ENCODE measurements at places on chromosomes 3 and 15.

- DNase-seq: no peak
These were observed 18.2 kb downstream of the KLHL6 start for GRCh38 chr3:183537295-183537730.

DNA sequence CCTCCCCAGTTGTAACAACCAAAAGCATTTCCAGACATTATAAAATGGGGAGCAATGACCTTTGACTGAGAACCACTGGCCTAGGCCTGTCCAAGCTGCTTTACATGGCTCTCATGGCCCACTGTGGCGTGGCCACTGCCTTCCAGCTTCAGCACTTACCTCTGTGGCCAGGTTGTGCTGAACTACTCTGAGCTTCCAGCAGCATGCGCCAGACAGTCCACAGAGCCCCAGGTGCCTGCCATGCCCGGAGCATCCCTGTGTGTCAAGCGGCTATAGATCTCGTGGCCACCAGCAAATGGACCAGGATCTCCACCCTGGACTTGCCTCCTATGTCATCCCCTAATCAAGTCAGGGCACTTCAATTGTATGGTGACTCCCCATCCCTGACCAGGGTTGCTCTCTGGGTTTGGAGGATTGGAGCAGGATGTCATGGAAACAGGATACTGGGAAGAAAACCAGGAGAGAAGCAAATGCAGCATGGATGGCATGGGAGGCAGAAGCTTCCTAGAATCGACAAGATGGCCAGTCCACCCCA lies 199.7 kb downstream of the UACA start:
- no peak for DNase-seq

GRCh38 chr3:146403792-146404191 lies 65.6 kb downstream of the PLSCR2 start:
- no peak for DNase-seq

GRCh38 chr3:122572940-122573412 lies 4.5 kb upstream of the PARP15 start:
- DNase-seq: no peak

- no peak for DNase-seq
These were observed 203.5 kb upstream of the TBC1D5 start for GRCh38 chr3:17945799-17946399.

DNA sequence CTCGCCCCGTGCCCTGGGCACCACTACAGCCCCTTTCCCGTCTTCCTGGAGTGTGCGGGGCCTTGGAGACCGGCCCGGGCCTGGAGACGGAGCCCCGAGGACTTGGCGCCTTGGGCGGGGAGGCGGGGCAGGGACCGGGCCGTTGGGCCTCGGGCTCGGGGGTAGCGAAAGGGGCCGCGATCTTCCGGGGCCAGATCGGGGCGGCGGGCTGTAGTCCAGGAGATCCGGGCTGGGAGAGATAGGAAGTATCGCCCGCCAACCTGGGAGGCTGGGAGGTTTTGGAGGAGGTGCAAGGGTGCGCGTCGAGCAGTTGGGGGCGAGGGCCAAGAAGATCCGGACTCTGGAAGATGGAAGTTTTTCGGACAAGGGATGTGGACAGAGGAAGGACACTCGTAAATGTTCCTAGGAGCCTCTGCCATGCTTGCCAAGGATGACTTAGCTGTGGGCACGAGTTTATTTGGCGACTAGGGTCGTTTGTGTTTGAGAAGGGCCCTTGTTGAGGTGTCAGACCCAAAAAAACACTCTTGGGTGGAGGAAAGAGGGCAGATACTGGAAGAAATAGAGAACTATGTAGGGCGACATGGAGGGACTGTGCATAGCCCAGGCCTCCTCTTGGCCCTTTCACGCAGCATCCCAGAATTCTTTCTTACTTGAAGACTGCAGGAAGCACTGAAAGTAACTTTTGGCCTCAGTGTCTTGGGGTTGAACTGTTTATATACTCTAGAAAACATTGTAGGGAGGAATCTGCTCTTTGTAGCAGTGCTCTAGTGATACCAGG lies 712 bp downstream of the RTF1 start:
- no peak for DNase-seq

- DNase-seq: no peak
These were observed 151.3 kb downstream of the XXYLT1 start for GRCh38 chr3:195119461-195120266.

GRCh38 chr3:30221619-30222018 lies 384.8 kb upstream of the TGFBR2 start:
- DNase-seq: no peak

GRCh38 chr15:81400640-81401236 lies 26.7 kb upstream of the TMC3 start:
- peak; percentile 59 for DNase-seq

GRCh38 chr3:12758025-12758781 lies 856 bp downstream of the TMEM40 start:
- no peak for DNase-seq

DNA sequence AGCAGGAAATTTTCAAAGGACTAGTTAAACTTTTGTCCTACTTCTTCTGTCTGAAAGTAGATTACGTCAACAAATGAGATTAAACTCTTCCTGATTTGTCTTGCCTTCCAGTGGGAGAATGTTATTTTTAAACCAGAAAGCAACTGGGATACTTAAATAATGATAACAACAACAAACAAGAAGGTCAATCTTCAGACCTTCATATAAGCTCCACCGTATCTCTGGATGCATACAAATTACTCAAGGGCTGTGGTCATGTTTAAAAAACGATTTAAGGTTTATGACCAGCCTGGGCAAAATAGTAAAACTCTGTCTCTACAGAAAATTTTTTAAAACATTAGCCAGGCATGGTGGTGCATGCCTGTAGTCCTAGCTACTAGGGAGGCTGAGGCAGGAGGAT lies 145.3 kb upstream of the NPHP3 start:
- no peak for DNase-seq

DNA sequence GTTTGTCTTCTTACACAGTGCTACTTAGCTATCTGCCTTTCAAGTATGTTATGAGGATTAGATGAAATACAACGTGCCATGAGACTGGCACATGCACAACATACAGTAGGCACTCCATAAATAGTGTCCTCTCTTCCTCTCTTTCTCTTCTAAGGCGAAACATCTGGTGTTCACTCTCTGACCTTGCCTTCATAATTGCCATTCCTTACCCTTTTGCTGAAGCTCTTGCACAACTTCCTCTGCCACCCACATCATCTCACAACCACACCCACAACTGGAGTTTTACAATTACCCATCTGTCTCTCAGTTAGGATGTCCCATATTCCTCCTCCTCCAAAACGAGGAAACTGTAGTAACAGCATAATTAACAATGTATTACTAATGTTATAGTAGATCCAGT lies 26.4 kb upstream of the ACP3 start:
- DNase-seq: no peak

DNA sequence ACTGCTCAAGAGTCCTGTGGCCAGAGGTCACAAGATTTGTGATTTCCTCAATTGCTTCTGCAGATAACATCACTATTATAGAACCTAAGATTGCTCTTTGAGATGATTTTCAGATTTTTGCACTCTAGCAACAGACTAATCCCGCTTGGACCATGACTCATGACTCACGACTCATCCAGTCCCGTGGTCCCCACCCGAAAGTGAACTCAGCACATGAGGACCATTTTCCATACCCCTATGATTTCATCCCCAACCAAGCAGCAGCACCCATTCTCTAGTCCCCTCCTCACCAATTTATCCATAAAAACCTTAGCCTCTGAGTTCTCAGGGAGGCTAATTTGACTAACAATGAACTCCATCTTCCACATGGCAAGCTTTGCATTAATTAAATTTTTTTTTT lies 106.3 kb upstream of the ALCAM start:
- no peak for DNase-seq
